ENCODE measurements at places on chromosomes 12 and 14.

DNA sequence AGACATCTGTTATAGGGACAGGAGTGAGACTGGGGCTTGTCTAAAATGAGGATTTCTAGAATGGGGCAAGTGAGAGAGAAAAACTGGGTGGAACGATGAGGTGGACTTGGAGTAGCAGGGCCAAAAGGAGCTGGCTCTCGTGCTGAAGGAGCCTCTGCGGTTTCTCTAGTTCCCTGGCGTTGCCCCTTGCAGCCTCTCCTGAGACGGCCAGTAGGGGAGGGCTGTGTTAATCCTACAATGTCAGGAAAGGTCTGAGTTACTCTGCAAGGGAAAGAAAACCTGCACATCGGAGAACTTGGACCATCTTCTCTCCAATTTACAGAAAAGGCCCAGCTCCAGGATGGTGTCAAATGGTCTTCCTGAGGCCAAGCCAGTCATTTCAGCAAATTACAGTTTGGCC, 963.8 kb upstream of the FLRT2 start:
- no peak for DNase-seq

GRCh38 chr12:131164096-131164872, 210.6 kb downstream of the ADGRD1 start:
- DNase-seq: no peak

DNA sequence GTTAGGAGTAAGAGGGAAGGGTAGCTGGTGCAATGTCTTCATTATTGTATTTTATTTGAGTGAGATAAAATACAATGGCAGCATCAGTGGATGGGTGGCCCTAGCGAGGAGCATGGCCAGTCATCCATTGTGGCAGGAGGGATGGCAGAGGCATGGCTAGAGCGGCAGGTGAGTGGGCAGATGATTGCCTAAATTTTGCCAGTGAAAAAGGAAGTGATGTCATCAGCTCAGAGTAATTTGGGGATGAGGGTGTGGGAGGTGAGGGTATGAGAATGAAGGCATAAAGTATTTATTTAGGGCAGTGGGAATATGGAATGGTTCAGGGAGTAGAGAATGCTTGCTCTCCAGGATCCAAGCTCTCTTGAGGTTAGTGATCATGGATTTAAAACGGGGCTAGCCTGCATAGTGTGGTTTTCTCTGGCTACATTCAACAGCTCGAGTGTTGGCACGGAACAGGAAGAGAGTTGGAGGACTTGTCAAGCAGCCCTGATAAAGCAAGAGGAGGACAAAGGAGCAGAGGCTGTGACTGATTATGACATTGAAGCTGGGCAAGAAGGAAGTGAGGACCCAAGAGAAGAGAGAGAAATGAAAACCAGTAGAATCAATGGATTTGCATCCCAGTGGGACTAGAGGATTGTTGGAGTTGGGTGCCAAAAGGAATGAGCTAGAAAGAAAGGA, 18.7 kb upstream of the SERPINA6 start:
- DNase-seq: no peak

DNA sequence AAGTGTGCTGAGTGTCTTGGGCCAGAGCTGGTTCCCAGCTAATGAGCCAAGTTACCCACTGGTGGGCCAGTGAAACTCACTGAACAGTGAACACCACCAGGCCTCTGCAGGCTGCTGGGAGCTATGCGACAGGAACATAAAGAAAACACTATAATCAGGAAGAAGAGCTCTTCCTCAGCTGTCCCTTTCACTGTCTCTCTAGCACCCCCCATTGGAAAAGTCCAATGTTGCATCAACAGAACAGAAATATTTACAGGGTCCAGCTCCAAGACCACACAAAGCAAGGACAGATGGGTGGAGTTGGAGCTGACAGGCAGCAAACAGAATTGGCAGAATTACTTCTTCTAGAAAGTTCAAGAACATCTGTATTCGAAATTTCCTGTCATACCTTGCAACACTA, 903.6 kb upstream of the TMEM132C start:
- no peak for DNase-seq

GRCh38 chr12:63897931-63898330, 53.4 kb downstream of the SRGAP1 start:
- DNase-seq: no peak

Data from activated CD8-positive, alpha-beta memory T cell treated with anti-CD3 and anti-CD28 coated beads, Interleukin-2, amount 50 U/mL, for 4 hours (primary cell).